ENCODE measurements at places on chromosomes 6 and 20. TPM values are rescaled to one million over a fixed set of nuclear protein-coding genes. Genes with fewer than 3 reads are reported as not detected.

DNA sequence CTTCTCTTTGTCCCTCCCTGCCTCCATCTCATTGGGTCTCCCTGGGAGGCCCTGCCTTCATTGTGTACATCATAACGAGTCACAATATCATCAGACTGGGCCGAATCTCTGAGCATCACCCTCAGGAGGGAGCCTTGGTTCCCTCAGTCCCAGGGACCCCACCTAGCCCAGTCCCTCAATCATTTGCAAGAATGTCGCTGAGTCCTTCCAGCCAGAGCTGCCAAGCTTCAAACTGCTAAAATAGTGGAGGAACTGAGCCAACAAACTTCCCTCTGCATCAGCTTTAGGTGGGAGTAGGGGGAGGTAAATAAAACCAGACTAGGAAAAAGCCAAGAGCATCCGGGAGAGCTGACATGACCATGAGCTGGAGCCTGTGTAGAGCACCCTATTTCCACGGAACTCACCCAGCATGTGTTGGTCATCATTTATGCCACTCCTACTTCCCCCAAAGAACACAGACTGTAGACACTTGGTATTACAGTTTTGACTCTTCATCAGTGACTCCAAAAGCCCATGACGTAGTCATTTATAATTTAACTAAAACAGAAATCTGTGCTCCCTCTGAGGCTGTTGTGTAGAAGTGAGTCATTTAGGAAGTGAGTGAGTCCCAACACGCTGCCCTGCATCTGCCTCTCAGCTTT, 28.8 kb upstream of the IL17A start:
- H3K36me3 ChIP-seq, result no peaks in the 10 kb centered on the region
- H3K4me1 ChIP-seq, result peaks cover 9% of the 10 kb centered on the region
- no peak for DNase-seq

DNA sequence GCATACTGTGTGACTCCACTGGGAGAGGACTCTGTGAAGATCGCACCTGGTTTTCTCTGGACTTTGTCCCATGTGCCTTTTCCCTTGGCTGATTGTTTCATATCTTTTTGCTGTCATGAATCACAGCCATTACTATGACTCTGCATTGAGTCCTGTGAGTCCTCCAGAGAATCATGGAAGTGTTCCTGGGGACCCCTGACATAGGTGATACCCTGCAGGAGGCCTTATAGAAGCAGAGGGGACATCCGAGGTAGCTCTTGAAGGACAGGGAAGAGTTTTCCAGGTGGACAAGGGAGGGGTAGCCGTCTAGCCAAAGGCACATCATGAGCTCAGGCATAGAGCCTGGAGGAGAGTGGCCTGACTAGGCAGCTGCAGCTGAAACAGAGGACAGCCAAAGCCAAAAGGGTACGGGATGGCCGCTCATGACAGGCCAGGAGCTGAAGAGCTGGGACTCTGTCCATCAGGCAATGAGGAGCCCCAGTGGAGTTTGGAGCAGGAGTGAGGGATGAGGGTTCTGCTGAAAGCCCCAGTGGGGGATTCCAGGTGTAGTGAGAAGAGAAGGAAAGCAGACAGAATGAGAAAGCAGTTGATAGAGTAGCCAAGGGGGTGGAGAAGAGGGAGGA, 86.6 kb upstream of the TOX2 start:
- H3K27ac ChIP-seq, result no peak overlapping the region
- H3K27me3 ChIP-seq, result peaks cover 27% of the 10 kb centered on the region
- no peak overlapping the region for H3K4me3 ChIP-seq
- DNase-seq, result no peak

DNA sequence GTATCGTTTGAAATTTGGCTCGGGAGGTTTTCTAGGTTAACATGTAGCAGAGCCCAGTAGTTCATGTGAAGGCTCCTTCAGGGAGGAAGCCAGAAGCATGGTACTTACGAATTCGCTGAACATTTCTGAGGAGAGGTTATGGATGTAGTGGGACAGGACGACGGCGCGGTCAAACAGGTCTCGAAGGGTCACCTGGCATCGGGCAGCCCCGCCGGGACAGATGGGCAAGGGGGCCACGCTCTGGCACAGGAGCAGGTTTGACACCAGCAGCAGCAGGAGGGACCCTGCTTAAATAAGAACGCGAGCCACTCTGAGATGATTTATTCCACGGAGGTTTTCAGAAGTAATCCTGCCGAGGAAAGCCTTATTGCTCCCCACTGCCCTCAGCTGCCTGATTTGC, 2.5 kb downstream of the PRL start:
- DNase-seq, result no peak
- no peak overlapping the region for H3K27ac ChIP-seq
- H3K4me3 ChIP-seq, result no peak overlapping the region
- no peaks in the 10 kb centered on the region for H3K4me1 ChIP-seq

The CCDC170 gene
- total RNA-seq, result not detected

The ARID1B gene
- 119 TPM for total RNA-seq
